Choroid plexus epithelial cell (primary cell): ENCODE measurements at places on chromosomes 3 and 15.

DNA sequence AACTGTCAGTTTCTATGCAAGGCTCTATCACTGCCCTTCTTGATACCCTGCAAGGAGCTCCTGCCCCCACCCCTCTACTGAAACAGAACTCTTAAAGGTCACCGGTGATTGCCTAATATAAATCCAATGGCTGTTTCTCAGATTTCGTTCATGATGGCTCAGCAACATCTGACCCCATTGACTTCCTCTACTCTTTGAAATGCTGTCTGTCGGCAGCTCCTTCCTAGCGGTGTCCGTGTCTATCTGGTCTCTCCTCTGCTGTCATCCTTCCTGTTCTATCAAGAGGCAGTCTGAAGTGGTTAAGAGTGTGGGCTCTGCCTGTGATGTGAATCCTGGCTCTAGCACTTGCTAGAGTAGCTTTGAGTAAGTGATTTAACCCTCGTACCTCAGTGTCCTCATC lies 5.5 kb downstream of the TMEM266 start:
- DNase-seq: no peak

DNA sequence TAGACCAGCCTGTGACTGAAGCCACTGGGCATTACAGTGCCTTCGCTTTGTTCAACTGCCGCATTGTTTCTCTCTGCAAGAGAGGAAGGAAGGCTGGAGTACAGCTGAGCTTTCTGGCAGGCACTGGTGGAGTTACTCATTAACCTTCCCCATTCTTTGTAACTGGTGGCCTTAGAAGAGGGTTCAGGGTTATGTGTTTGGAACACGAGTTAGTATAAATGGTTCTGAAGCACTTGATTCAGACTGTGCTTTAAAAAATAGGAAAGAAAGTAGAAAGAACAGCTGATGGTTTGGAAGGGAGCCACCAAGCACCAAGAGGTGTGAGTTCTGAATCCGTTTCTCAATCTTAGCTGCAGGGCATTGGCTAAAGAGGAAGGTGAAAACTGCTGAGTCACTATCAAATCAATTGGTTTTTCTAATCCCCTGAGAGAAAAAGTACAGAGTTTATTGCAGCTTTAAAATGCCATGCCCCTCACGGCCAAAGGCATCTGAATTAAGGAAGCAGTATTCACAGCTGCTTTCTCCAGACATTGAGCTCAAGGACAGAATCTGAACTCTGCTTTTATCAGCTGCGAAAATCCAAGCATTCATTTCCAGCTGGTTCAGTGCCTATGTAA lies 3.6 kb downstream of the HGD start:
- peak; percentile 92 for DNase-seq

GRCh38 chr3:96183871-96184270 lies 630.5 kb upstream of the EPHA6 start:
- no peak for DNase-seq

DNA sequence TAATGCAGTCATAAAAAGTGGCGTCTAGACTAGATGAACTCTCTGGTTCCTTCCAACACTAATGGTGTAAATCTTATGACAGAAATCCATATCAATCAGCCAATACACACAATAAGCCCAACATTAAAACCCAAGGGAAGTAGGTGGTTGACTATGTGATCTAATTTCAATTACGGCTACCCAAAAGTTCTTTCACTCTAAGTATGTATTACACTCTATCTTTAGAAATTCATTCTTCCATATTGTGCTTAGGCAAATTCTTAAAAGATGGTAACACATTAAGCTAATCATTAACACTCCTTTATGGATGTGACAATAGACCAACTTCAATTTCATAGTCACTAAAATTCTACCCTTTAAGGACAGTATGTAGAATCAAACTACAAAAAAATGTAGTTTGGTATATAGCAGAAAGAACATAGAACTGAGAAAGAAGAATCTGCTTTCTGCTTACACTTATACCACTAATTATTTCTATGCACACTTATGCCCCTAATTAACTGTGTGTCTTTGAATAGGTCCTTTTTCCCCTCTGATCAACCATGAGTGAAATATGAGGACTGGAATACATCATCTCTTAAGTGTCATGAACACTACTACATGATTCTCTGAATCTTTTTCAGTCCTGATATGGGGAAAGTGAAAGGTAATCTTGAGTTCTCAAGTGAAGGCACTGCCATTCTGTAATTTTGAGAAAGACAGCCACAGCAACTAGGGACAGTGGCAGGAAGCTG lies 557.6 kb downstream of the IGSF11 start:
- no peak for DNase-seq

DNA sequence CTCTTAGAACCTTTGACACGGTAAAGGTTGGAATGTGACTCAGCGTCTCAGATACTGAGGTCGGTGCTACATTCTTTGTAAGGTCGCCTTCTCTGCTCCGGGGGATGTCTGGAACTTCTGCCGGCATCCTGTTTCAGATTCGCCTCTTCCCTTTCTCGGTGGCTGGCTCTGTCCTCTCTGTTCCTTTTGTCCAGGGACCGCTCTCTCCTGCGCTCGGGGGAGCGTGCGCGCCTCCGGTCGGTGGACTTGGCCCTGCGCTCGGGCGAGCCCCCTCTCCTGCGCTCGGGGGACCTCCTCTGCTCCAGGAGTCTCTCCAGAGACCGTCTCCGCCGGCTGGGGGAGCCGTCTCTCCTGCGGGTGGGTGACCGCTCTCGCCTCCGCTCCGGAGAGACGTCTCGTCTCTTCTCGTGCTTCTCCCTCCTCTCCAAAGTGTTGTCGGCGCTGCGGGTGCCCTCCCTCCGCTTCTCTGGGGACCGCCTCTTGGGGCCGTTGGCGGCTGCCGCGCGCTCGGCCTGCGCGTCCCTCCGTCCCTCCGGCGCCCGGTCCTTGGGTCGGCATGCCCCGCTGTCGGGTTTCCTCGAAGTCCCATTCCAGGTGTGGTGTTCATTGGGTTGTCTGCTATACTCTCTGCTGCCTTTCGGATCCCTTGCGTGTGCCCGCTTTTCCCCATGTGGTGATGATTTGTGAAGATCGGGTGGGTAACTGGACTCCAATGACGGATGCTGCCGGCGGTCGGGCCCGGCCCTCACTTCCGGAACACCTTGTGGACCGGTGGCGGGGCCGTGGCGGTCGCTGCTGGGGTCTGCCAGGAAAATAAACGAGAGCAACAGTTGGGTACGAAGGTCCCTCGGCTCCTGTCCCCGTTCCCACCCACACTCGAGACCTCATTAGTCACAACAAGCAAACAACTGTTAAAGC lies 668.8 kb upstream of the ADAMTS9 start:
- DNase-seq: peak; percentile 32

- no peak for DNase-seq
These were observed 113.0 kb downstream of the TAFA4 start for GRCh38 chr3:68819361-68819760.

DNA sequence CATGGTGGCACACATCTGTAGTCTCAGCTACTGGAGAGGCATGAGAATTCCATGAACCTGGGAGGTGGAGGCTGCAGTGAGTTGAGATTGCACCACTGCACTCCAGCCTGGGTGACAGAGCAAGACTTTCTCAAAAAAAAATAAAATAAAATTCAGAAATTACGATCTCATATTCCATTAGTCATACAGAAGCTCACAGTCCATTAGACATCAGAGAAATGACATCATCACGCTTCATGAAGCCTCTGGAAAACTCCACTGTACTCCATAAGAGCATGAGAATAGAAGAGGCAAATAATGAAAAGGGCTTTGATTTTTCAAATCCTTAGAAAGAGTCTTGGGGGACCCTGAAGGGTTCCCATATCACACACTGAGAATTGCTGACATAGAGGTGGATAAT lies 145.0 kb upstream of the MITF start:
- DNase-seq: no peak

DNA sequence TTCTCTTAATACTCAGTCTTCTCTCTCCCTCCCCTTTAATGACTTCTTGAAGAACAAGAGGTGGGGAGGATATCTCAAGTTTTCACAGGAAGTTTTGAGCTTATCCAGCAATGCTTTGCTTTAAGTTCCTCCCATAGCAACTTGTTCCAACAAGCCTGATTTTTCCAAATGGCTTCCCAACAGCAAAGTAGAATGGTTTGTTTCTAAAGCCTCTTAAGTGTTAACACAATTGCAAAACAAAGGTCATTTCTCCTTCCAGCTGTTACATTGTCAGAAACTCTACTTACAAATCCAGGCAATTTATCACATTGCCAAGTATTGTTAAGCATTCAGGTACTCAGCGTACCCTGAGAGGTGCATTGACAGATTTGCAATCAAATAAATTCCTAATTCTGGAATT lies 6.8 kb upstream of the ZNF770 start:
- no peak for DNase-seq

DNA sequence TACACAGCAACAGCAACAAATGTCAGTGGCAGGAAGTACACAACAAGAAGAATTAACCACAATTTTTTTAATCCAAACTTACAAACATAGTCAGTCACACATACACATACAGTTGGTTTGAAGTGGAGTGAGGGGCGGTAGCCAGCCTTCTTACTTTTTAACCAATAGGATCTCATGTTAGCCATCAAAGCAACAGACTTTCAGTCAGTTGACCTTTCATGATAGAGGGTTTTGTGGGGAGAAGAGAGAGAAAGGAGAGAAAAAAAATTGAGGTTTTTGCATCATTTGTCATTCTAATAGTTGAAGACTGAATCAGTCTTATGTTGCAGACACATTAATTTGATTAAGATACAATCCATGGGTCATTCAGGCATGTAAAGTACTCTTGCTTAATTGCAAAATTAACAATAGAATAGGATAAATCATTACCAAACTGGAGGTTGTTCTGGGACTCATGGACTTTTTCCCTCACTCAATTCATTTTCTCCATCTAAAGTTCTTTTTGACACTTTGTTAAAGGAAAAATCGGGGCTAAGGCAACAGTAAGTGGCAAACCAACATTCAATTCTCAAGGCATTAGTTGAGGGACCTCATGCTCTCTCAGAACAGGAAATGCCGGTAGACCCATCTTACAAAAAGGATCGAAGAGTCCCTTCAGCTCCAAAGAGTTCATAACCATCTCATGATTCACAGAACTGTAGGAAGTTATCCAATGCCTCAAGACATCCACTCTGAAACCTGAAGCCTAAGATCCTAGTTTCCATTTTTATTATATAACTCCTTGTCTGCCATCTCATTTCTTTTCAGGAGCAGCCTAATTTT lies 159.5 kb upstream of the LPP start:
- peak; percentile 63 for DNase-seq

DNA sequence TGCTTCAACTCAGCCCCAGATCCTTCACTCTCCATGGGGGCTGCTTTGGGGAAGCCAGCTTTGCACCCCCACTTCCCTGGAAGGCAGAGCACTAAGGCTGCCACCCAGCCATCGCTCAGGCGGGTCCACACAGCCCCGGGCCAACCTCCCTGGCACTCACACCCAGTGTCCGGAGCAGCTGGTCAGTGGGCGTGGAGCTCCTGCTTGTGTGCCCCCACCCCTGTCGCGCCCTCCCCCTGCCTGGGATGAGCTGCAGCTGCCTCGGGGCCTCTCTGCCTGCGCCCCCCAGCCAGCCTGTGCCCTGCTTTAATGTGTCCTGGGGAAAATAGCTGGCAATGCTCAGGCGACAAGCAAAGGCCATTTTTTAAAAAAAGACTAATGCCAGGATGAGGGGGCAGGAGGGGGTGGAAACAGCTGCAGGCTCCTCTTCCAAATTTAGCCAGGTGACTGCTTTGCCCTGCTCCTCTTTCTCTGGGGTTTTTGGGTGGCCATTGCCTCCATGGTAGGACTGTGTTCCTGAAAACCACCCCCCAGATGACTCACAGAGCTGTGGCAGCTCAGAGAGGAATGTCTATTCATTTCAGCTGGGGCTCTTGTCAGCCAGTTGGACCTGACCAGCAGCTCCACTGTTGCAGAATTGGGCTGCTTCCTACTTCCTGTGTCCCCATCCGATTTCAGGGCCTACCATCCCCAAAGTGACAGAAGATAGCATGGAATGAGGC lies 65.0 kb downstream of the CEMIP start:
- peak; percentile 53 for DNase-seq

DNA sequence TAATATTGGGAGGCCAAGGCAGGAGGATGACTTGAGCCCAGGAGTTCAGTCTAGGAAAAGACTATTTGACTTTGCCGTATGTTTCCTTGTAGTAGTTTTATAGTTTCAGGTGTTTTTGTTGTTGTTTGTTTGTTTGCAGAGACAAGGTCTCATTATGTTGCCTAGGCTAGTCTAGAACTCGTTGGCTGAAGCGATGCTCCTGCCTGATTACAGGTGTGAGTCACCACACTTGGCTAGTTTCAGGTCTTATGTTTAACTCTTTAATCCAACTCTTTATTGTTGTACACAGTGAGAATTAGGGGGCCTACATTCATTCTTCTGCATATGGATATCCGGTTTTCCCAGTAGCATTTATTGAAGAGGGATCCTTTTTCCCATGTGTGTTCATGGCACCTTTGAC lies 32.0 kb downstream of the FAIM start:
- no peak for DNase-seq

- DNase-seq: peak; percentile 58
These were observed 738 bp downstream of the YEATS2 start for GRCh38 chr3:183698318-183698751.

GRCh38 chr15:63826528-63826927 lies 7.2 kb downstream of the HERC1 start:
- peak; percentile 71 for DNase-seq

GRCh38 chr15:51699373-51699772 lies 18.1 kb downstream of the SCG3 start:
- no peak for DNase-seq

- peak; percentile 49 for DNase-seq
These were observed 16.6 kb downstream of the EAF1 start for GRCh38 chr3:15443826-15444524.

GRCh38 chr15:80272987-80273386 lies 21.0 kb upstream of the CTXND1 start:
- DNase-seq: no peak

DNA sequence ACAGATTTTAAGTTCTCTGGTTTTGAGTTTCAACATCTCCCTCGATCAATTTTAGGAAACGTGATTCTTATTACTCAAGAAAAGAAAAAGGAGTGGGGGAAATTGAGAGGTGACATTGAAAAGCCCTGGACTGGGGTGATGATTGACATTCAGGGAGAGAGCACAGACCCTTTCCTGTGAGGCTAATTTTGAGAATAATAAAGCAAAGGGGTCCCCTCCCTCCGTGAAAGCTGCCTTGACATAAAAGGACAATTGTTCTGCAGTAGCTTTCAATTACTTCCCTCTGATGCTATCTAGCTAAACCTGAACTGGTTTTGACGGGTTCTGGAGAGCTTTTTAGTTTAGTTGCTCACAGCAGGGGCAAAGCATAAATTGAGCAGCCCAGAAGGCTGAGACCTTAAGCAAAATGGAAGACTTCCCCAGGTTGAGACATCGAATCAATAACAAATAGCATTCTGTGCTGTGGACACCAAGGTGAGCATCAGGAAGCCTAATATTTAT lies 14.4 kb upstream of the CMTM8 start:
- DNase-seq: no peak

- DNase-seq: no peak
These were observed 1498.7 kb upstream of the CADM2 start for GRCh38 chr3:83460052-83460451.

DNA sequence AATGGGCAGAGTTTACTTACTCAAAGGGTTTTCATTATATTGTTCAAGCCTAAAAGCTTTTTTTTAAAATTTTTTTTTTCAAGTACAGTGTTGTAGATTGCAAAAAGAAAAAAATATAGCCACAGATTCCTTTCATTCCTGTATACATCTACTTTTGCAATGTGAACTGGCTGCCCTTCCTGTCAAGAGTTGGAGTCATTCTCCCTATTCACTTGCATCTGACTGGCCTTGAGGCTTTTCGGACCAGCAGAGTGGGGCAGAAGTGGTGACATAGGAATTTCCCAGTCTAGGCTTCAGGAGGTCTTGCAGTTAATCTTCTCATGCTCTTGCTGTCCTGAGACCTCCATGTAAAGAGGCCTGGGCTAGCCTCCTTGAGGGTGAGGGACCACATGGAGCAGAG lies 218.3 kb upstream of the CFAP20DC start:
- DNase-seq: peak; percentile 68

- peak; percentile 22 for DNase-seq
These were observed 276.6 kb downstream of the SHQ1 start for GRCh38 chr3:72571638-72572114.
